ENCODE measurements at places on chromosomes 4 and X. TPM values are rescaled to one million over a fixed set of nuclear protein-coding genes. Genes with fewer than 3 reads are reported as not detected.
A peak's percentile ranks its signal among the peaks of the same experiment; 100 is the strongest.

Gene NAP1L3
- 2.8 TPM for total RNA-seq

Gene NEUROG2
- total RNA-seq = not detected

Gene PLAC8
- 132 TPM for total RNA-seq

Gene TCEAL7
- total RNA-seq = not detected

Gene MEPE
- total RNA-seq = not detected

Gene EIF1AX
- 214 TPM for total RNA-seq

- no peak overlapping the region for H3K27ac ChIP-seq
- no peak overlapping the region for H3K4me3 ChIP-seq
- H3K36me3 ChIP-seq = no peaks in the 10 kb centered on the region
- DNase-seq = no peak
- peaks cover 20% of the 10 kb centered on the region for H3K27me3 ChIP-seq
- no peaks in the 10 kb centered on the region for H3K4me1 ChIP-seq
Measured at GRCh38 chr4:617644-618641, 7.4 kb upstream of the PDE6B start.

GRCh38 chrX:101407748-101408531 lies at the start of the genes GLA and HNRNPH2:
Gene GLA (minus strand): TSS chrX:101407925. CDS start chrX:101407903, 22 bp downstream.
Gene HNRNPH2 (plus strand): TSS chrX:101408222. CDS start chrX:101411989, 3,767 bp downstream.
- H3K27me3 ChIP-seq = no peaks in the 10 kb centered on the region
- peak within 1 kb of the TSS; percentile 98 for H3K27ac ChIP-seq
- H3K4me3 ChIP-seq = peak within 1 kb of the TSS; percentile 97
- peaks cover 24% of the 10 kb centered on the region for H3K4me1 ChIP-seq
- DNase-seq = peak; percentile 83

DNA sequence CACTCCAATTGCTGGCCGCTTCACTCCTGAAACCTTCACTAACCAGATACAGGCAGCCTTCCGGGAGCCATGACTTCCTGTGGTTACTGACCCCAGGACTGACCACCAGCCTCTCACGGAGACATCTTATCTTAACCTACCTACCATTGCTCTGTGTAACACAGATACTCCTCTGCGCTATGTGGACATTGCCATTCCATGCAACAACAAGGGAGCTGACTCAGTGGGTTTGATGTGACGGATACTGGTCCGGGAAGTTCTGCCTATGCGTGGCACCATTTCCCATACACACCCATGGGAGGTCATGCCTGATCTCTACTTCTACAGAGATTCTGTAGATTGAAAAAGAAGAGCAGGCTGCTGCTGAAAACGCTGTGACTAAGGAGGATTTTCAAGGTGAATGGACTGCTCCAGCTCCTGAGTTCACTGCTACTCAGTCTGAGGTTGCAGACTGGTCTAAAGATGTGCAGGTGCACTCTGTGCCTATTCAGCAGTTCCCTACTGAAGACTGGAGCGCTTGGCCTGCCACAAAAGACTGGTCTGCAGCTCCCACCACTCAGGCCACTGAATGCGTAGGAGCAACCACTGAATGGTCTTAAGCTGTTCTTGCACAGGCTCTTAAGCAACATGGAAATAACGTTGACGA lies 35.8 kb upstream of the PRDM8 start:
- peaks cover 6% of the 10 kb centered on the region for H3K4me1 ChIP-seq
- H3K27ac ChIP-seq = no peak overlapping the region
- no peaks in the 10 kb centered on the region for H3K27me3 ChIP-seq
- no peaks in the 10 kb centered on the region for H3K36me3 ChIP-seq
- no peak overlapping the region for H3K4me3 ChIP-seq
- DNase-seq = no peak

DNA sequence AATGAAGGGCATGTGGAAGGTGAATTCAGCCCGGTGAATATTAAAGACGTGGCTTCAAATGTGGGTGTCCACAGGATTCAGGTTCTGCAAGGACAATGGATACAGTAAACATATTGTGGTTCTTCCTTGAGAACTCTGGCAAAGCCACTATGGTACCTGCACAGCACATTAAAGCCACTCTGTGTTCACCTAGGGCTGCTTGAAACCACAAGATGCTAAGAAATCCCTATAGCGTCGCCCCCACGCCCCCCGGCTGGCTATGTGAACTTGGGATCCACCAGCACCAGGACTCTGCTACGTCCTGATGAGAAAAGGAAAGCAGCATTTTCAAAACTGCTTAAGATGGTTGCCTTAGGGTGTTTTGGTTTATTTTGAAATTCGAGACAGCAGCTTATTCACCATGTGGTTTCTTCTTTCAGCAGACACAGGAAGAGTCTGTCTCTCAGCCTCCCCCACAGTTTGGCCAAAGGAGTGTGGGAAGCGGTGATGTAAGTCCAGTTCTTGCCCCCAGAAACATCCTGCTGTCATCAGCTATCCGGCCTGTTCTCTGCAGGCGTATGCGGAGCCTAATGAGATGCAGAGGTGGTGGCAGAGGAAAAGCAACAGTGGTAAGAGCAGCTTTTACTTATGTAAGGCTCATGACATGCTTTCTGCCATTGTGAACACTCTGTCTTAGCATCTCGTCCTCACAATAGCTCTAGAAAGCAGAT lies 111.5 kb downstream of the AFAP1 start:
- no peaks in the 10 kb centered on the region for H3K27me3 ChIP-seq
- peaks cover 26% of the 10 kb centered on the region for H3K4me1 ChIP-seq
- DNase-seq = peak; percentile 22
- H3K27ac ChIP-seq = peak overlapping the region; percentile 86
- peaks cover 44% of the 10 kb centered on the region for H3K36me3 ChIP-seq

GRCh38 chrX:18537068-18537467 lies 111.7 kb downstream of the CDKL5 start:
- no peaks in the 10 kb centered on the region for H3K36me3 ChIP-seq
- no peaks in the 10 kb centered on the region for H3K27me3 ChIP-seq
- no peak overlapping the region for H3K4me3 ChIP-seq
- H3K4me1 ChIP-seq = peaks cover 12% of the 10 kb centered on the region
- DNase-seq = no peak

- DNase-seq = no peak
- no peak overlapping the region for H3K4me3 ChIP-seq
- H3K27ac ChIP-seq = no peak overlapping the region
- peaks cover 3% of the 10 kb centered on the region for H3K36me3 ChIP-seq
- H3K4me1 ChIP-seq = no peaks in the 10 kb centered on the region
Measured at GRCh38 chrX:65451663-65452062, 82.9 kb downstream of the LAS1L start.

DNA sequence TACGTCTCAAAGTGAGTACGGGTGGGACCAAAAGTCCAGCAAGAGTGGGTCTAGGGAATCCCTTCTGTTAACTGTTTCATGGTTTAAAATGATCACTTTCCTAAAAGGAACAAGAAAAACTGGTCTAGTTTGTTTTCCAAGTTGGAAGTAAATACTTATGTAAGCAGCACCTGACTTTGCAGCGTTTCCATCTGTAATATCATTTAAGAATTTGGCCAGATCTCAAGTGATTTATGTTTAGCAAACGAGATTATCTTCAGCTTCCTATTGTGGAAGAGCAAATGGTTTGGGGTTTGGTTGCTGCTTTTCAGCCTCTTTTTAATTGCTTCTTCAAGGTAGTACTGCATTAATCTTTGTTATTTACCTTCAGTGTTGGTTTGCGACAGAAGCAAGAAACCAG lies 50.4 kb downstream of the FHIP1A start:
- no peaks in the 10 kb centered on the region for H3K4me1 ChIP-seq
- H3K36me3 ChIP-seq = no peaks in the 10 kb centered on the region
- H3K4me3 ChIP-seq = no peak overlapping the region
- H3K27ac ChIP-seq = no peak overlapping the region

GRCh38 chr4:147355032-147355656 lies 125.8 kb upstream of the EDNRA start:
- H3K4me3 ChIP-seq = no peak overlapping the region
- no peak overlapping the region for H3K27ac ChIP-seq
- H3K27me3 ChIP-seq = no peaks in the 10 kb centered on the region
- H3K36me3 ChIP-seq = no peaks in the 10 kb centered on the region

GRCh38 chr4:90584051-90584450 lies 456.9 kb downstream of the CCSER1 start:
- no peak overlapping the region for H3K4me3 ChIP-seq
- DNase-seq = no peak
- no peaks in the 10 kb centered on the region for H3K36me3 ChIP-seq
- no peaks in the 10 kb centered on the region for H3K4me1 ChIP-seq

DNA sequence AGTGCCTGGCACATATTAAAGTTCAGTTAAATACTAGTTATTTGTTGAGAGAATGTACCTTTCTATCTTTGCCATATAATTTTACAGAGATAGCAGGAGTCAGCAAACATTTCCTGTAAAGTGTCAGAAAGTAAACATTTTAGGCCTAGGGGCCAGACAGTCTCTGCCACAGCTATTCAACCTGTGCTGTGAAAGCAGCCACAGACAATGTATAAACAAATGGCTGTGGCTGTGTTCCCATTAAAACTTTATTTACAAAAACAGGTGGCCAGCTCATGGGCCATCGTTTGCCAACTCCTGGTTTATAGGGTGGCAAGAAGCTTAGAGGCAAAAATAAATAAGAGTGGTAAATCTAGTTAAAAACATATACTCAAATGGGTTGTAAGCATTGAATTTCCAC lies 34.0 kb upstream of the BRS3 start:
- H3K27ac ChIP-seq = no peak overlapping the region
- H3K4me3 ChIP-seq = no peak overlapping the region
- no peaks in the 10 kb centered on the region for H3K27me3 ChIP-seq
- no peaks in the 10 kb centered on the region for H3K4me1 ChIP-seq
- H3K36me3 ChIP-seq = no peaks in the 10 kb centered on the region

DNA sequence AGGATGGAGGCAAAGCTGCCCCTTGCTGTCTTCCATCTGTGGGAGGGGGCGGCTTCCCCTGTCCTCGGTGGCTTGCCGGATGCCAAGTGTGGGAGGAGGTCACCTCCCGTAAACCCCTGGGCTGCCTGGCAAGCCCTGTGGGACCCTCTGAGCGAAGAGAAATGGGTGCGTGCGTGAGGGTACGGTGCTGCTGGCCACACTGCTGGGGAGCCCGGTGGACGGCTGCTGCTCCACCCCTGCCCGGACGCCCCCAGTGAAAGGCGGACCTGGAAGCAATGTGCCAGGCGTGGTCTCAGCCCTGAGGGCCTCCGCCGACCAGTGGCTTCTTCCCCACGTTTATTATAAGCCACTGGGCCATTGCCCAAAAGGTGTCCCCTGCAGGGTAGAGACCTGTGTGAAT lies 4.6 kb upstream of the IDUA start:
- no peaks in the 10 kb centered on the region for H3K36me3 ChIP-seq
- no peak overlapping the region for H3K27ac ChIP-seq
- no peaks in the 10 kb centered on the region for H3K27me3 ChIP-seq
- DNase-seq = no peak
- H3K4me3 ChIP-seq = no peak overlapping the region
- H3K4me1 ChIP-seq = peaks cover 13% of the 10 kb centered on the region

DNA sequence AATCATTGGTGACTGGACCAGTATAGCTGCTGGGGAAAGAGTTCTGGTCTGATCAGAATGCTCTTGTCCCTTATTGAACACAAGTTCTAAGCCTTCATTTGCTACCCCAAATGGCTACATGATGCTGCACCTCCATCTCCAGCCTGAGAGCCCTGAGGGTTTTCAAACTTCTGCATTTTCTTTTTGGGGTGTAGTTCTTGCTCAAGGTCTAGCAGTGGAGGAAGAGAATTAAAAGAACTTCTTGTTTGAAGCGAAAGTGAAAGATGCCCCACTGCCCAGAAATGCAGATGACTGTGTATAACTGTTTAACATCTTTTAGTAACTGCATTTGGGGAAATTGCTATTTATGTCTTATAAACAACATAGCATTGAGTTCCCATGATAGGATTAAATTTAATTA lies 38.5 kb downstream of the LAMTOR3 start:
- H3K36me3 ChIP-seq = peaks cover 60% of the 10 kb centered on the region
- no peaks in the 10 kb centered on the region for H3K27me3 ChIP-seq
- H3K4me3 ChIP-seq = no peak overlapping the region
- no peak for DNase-seq
